Foreskin melanocyte (primary cell): ENCODE measurements at places on chromosomes 2 and 18.

DNA sequence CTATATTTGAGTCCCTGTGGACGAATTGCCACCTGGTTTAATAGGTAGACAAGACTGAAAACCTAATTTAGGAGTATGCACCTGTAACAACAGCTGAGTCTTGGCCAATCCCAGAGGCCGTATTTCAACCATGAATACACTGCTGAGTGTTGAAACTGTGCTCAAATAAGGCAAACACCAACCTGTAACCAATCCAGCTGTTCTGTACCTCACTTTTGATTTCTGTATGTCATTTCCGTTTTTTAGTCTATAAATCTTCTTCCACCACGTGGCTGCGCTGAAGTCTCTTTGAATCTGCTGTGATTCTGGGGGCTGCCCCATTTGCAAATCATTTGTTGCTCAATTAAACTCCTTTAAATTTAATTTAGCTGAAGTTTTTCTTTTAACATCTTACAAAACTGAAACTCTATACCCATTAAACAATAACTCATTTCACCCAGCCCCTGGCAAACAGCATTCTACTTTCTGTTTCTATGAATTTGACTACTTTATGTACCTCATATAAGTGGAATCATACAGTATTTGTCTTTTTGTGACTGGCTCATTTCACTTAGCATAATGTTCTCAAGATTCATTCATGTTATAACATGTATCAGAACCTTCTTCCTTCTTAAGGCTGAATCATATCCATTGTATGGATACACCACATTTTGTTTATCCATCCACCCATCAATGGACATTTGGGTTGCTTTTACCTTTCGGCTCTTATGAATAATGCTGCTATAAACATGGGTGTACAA, 7.5 kb upstream of the YPEL5 start:
- DNase-seq: no peak

- no peak for DNase-seq
Measured at GRCh38 chr2:241925277-241925676, 55.7 kb downstream of the RTP5 start.

GRCh38 chr18:24227977-24228666, 89.3 kb downstream of the CABYR start:
- DNase-seq: peak; percentile 76

DNA sequence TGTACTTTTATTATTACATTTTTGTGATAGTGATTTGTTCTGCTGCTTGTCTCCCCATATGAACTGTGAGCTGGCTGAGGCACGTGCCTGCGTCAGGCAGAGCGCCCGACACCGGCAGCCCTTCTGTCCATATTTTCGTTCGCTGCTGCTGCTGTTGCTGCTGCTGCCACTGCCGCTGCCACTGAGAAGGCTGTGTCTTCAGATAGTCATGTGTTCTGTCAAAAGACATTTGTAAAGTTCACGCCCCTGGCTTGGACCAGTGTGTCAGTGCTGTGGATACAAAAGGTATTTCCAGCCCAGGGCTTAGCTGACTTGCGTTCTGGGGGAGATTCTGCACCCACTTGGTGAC, 47.0 kb downstream of the TWIST2 start:
- no peak for DNase-seq

DNA sequence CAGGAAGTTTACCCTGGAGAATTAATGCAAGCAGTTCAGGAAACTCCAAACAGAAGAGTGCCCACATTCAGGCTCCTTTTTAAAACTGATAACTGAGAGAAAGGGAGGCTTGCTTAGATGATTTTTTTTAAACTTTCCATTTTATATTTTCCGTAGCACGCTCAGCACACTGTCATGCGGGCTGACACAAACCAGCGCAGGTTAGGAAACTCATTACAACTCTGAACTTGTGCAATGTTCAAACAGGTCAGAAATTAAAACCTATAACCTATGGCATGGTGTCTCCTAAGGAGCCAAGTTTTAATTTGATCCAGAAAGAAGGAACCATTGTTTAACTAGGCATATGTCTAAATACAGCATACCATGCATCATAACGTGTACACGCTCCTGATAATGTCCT, 117.7 kb upstream of the SMIM21 start:
- no peak for DNase-seq

DNA sequence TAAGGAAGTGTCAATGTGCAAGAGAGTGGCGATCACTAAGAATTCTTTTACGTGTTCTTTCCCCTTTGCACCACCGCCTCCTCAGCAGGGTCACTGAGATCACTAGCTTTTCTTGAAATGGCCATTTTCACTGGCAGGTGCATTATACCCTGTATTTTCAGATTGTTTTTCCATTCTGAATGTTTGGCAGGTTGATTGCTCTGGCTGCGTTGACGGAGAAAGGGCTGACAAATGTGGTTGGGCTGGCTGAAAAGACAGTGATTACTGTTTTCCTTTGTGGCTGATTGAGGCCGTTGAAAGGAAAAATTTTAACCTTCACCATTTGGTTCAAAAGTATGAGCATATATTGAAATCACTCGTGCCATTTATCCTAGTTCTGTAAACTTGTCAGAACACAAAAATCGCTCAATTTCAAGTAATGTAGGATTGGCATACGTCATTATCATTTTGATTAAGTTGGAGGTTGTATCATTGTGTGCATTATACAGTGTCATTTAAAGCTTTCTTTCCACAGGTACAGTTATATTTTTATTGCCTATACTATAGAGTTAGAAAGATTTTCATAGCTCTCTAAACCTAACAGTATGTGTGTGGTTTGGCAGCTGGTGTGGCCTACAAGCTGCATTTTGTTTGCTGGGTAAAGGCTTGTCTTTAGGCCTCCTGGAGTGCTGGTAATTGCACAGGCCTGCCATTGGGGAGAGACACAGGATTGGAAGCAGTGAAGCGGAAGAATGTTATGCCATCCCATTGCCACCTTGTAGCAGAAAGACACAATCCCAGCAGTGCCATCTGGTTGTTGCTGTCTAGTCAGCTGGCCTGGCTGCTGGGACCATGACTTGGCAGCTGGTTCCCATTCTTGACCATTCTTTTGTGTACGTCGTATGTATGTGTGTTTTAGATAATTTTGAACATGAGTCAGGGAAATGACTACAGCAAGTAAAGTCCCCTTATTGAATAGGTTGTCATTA, 36.7 kb downstream of the DYNC1I2 start:
- DNase-seq: no peak

GRCh38 chr2:52391621-52392020, 1359.7 kb upstream of the NRXN1 start:
- peak; percentile 66 for DNase-seq

GRCh38 chr18:14944838-14945237, 196.9 kb downstream of the ANKRD30B start:
- DNase-seq: no peak

DNA sequence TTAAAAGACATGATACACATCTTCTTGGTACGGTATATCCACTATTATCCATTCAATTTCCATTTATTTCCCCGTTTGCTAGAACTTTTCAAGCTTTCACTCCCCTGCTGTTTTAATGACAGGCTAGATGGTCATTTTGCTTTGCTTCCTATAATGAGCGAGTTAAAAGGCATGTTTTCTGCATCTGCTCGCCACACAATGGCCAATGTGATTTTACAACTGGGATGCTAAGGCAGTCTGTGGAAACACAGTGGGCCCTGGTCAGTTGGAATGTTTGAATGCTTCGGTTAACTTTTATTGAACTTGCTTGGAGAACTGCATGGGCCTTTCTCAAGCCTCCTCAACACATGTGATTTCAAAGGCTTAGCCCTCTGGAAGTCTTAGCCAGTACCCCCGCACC, 48.4 kb upstream of the TNP1 start:
- DNase-seq: no peak

DNA sequence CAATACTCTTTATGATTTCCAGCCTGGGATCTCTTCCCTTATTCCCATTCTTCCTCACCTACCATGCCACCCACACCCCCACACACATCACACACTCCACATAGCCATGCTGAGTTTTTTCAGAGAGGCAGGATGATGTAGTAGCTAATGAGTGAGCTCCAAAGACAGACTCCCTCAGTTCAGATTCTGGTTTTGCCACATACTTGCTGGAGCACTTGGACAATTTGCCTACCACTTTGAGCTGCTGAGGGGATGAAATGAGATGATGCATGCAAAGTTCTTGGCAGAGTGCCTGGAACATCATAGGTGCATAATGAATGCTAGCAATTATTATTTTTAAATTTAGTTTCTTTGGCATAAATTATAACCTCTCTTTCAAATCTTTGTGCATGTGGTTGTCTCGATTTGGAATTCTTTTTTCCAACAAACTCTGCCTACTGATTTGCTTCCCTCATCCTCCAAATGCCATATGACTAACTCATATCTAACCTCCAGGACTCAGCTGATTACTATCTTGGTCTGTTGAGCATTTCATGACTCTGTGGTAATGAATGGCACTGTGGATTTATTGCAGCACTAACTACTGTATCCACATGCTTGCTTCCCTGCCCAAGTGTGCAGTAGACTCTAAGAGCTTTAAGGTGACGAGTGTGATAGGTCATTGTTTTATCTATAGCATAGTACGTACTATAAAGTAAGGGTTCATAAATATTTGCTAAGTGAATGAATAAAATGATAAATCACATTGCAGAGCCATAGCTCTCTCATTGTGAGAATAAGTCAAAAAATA, 99.1 kb downstream of the TACR1 start:
- DNase-seq: peak; percentile 86

DNA sequence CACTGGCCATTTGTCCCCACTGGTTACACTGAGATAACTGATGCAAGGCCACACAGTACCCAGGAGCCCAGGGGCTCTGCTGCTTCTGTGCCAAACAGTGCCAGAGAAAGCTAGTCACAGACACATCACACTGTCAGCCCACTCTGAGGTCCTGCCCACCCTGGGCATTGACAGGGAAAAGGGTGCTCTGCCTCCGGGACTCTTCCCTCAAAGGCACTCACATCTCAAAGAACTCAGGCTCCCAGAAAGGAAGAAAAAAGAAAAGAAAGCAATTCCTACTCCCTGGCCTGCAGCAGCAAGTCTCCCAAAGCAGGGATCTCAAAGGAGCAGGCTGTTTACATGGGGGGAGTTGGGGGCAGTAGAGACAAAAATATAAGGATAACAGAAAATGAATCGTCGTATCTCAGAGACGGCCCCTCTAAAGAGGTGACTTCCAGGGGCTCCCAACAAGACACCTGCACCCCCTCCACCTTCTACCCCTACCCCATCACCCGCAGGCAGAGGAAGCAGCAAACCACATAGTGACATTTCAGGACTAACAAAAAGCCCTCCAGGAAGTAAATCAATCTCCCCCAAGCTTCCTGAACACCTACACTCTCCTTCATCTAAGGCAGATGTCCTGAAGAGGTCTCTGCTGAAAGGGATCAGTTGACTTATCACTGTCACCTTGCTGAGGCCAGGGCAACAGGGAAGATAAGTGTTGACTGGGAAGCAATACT, 247.6 kb downstream of the TNS1 start:
- no peak for DNase-seq

GRCh38 chr2:233480490-233481202, 85.9 kb downstream of the USP40 start:
- no peak for DNase-seq

- no peak for DNase-seq
Measured at GRCh38 chr2:172791953-172792352, 56.3 kb downstream of the RAPGEF4 start.

- DNase-seq: no peak
Measured at GRCh38 chr2:200786423-200786822, 25.3 kb upstream of the BZW1 start.

DNA sequence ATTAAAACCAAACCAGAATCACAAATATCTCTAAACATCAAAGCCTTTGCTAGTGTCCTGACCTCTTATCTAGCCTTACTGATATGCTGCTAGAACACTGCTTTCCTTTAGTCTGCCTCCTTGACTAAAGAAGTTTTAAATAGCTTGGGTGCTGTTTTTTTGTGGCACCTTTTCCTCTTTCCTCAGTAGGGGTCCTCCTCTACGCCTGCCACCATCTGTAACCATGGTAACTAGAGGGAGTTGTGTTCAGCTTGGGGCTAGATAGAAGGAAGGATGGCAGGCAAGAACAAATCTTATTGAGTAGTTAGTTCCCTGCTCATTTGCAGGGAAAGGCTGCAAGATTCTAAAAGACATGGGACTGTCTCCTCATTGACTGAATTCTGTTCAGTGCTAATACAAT, 86.0 kb downstream of the TAF4B start:
- DNase-seq: no peak

DNA sequence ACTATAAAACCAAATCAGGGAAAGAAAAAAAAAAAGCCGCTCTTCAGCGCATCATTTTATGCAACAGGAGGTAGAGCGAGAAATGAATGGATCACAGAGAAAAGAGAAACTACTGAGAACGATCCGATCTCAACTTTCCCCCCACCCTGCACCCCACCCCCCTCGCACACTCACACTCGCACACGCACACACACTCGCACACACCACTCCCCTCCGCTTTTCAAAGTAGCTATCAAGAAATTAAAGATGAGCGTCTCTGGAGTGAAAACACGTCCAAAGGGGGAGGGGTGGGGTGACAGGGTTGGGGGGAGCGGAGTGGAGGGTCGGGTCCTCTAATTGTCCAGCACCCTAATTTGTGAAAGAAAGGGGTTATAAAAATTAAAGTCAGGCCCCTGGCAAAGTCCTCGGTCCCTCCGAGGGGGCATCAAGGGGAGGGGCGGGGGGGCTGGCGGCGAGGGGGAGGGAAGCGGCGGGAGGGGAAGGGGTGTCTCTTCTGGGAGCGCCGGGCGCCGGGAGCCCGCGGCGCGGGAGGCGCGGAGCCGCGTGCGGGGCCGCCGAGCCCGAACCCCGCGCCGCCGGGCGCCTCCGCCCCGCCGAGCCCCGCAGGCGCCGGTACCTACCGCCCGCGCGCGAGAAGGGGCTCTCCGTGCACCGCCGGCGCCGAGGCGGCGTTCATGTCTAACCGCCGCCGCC, 428 bp downstream of the TCF4 start:
- DNase-seq: peak; percentile 4

- no peak for DNase-seq
Measured at GRCh38 chr2:85457043-85457442, 38.5 kb downstream of the SH2D6 start.

- no peak for DNase-seq
Measured at GRCh38 chr2:136204971-136205370, 87.0 kb upstream of the CXCR4 start.

DNA sequence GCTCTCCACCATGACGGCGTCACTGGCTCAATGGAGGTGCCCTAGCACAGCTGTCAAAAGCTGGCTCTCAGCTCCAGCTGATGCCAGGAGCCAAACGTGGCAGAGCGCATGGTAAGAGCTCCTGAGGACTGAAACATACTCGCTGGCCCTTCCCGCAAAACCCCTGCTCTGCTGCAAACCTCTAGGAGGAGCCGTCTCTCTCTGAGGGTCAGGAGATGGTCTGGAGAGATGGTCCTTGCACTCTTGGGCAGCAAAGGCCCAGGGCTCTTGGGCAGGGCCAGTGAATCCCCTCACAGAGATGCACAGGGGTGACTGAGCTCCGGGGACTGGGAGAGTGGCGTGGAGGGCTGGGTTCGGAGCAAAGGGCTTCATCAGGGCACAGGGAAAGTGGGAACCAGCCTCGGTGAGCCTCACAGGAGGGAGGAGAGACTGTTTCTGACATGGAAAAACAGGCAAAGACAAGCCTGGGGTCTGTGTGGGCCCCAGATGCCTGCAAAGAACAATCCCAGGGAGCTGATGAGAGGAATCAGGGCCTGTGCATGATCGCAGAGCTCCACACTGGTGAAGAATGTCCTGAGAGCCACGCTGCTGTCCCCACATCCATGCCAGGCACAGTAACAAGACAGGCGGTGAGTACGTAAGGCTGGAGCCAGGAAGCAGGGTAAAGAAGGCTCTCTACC, 17.2 kb downstream of the SNORC start:
- no peak for DNase-seq
